ENCODE measurements at places on chromosomes 13 and 19. TPM values are rescaled to one million over a fixed set of nuclear protein-coding genes. Genes with fewer than 3 reads are reported as not detected.

RNF113B gene
- polyA plus RNA-seq: not detected

ZNF235 gene
- polyA plus RNA-seq: 3.6 TPM

KLK2 gene
- polyA plus RNA-seq: not detected

SIGLEC14 gene
- polyA plus RNA-seq: not detected

STOML3 gene
- not detected for polyA plus RNA-seq

SERPINE3 gene
- polyA plus RNA-seq: not detected

ZNF600 gene
- polyA plus RNA-seq: 3.6 TPM

ZNF121 gene
- 6.1 TPM for polyA plus RNA-seq

- DNase-seq: no peak
Measured at GRCh38 chr13:86383151-86383550, 583.9 kb upstream of the SLITRK6 start.

GRCh38 chr13:77915686-77916085 is 2.9 kb downstream of the EDNRB start:
- no peak for DNase-seq

- no peak for DNase-seq
Measured at GRCh38 chr19:55530996-55531395, 5.9 kb downstream of the SBK2 start.

DNA sequence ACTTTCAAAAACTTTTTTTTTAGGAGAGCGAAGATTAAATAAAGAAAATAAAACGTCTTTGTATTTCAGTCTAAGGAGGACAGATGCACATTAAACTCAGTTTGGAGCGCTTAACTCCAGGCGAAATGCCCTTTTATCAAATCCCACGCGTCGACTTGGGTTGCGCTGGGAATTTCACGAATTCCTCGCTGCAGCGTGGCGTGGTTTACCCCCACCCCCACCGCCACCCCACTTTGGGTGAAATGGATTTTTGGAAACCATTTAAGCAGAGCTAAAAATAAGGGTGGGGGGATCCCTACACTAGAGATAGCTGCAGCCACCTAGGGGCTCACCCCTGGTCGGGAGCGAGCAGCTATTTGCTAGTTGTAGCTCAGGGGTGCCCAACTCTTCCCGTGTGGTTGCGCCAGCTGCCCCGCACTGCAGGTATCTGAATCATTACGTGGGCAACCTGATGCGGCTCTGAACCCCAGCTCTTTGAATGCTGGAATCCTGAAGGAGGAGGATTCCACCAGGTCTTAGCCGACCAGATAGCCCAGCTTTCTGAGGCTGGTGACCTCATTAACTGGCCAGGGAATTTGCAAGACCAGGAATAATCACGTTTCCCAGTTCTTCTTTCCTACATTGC is 6.5 kb upstream of the TSHZ3 start:
- DNase-seq: no peak

- DNase-seq: no peak
Measured at GRCh38 chr13:28819735-28820098, 422 bp upstream of the MTUS2 start.

DNA sequence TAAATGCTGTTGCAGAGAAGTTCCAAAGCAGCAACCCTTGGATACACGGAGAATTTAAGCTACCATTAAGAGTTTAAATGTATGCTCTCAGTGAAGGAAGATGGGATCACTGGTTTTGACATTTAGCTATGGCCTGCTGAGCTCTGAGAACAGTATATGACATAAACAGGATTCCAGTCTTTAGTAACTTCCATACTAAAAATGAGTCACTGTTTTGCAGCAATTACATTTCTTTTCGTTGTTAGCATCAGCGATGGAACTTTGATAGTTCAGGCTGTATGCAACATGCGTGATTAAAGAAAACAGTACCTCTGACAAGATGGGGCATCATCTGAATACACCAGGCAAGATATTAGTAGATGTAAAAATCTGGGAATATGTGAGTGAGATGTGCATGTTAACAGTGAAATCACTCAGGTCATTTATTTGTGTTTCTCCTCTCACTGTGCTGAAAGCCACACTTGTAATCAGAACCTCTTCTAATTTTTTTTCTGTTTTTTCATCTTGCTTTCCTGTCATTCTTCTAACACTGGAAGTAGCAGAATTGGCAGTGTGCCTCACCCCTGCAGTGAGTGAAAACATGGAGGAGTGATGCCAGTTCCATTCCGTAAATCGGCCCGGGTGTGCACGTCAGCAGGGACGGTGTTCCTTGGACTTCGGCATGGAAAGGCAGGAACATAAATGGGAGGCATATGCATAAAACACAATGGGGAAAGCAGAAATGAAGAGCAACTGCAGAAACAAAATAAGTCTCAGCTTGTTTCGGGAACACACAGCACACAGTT is 361.5 kb downstream of the OXGR1 start:
- DNase-seq: no peak

DNA sequence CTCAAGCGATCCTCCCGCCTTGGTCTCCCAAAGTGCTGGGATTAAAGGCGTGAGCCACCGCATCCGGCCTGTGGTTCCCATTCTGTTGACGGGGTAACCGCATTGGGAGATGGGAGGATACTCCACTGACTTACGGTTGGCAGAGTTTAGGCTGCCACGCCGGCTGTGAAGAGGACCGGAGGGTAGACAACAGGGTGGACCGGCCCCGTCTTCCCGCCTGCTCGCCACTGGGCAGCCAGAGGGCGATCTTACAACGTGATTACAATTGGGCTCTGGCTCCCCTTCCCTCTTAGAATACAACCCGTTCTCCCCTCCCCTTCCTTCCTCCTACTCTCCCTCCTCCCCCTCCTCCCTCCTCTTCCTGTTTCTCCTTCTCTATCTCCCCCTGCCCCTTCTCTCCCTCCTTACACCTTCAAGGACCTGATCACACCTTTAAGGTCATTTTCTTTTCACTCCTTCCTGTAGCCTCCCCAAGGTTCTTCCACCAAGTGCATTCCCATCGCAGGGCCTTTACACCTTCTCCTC is 957 bp upstream of the CCDC194 start:
- no peak for DNase-seq

DNA sequence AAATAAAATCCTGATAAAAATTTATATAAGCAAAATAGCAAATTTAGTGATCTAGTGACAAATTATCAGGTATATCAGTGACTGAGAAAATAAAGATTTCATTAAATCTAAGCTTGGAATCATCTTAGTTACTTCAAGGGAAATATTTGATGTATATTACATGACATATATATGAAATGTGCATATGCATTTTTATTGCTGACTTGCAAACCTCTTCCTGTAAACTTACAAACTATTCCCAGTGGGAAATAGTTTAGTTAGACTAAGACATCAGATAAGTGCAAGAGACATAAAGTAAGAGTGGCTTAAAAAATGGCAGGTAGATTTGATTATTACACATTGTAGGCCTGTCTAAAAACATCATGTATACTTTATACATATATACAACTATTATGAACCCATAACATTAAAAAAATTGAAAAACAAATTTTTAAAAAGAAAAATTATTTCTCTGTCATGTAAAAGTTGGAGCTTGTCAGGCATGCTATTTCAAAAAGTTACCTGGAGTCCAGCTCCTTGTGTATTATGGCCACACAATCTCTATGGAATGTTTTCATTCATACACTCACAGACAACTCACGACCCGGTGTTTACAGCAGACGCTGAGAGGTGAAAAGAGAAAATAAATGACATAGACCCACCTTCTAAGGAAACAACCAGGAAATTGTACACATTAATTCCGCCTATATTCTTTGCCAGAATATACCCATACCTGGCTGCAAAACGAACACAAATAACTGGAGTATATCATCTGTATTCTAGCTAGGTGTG is 724.5 kb downstream of the SLITRK6 start:
- no peak for DNase-seq

GRCh38 chr13:101949681-101950080 is 452.2 kb downstream of the FGF14 start:
- DNase-seq: no peak

DNA sequence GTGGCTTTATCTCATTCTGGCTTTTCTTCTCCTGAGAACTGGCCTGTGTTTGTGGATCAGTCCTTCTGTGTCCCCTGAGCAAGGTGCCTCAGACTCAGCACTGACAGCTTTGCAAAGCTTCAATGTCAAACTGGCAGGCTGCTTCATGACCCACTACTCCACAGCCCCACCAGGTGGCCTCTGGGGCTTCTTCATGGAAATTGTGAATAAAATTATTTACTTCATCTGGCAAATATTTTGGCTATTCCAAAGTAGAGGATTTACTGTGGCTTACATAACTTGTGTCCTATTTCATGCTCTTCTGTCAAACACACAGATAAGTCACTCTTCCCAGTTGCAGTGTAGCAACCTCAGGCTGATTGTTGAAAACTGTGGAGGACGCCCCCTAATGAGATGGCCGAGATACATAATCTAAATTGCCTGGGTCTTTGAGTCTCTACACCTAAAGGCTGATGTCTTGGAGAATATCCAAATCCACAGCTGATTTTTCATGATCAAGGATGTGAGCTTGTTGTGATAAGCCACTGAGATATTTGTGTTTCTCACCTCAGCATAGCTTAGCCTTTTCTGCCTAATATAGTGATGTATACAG is 721.9 kb upstream of the SLC10A2 start:
- DNase-seq: no peak

DNA sequence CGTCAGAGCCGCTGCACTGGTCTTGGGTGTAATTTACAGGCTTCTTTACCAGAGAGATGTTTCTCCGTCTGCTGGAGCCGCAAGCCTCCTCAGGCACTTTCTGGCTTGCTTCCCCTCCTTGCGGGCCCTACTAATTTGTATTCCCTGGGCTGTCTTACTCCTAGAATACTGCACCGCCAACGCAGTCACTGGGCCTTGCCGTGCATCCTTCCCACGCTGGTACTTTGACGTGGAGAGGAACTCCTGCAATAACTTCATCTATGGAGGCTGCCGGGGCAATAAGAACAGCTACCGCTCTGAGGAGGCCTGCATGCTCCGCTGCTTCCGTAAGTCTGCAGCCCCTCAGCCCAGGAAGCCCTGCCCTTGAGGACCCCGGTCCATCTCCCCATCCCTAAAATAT is 14.1 kb upstream of the C19orf33 start:
- DNase-seq: no peak

DNA sequence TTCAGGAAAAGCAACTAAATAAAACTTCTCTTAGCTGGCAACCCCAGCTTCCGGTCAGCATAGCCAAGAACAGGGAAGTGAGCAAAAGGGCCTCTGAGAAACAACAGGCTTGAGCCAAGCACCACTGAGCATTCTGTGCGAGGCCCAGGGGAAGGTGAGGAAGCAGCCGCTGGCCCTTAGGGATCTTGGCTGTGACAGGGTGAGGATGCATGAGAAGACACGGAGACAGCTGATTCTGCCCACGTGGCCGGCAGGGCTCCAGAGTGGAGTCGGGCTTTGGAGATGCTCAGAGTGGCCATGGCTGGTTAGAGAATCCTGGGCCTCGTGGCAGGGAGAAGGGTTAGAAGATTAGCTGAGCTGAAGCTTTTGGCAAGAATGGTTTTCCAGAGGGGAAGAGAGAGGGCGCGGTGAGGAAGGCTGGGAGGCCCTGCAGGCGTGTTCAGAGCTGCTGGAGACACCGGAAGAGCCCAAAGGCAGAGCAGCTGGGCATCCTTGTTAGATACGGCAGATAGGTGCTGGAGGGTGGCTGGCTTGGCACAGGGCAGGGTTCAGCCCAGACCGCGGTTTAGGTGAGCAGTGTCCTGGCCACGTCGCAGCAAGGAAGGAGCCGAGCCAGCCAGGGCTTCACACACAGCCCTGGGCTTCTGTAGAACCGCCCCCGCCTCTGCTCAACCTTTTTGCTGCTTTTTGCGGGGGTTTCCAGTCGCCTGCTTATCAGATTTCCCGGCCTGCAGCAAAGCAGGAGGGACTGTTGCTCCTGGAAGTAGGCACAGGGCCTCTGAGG is 17.3 kb downstream of the UPF1 start:
- no peak for DNase-seq

- no peak for DNase-seq
Measured at GRCh38 chr19:3114811-3115210, 20.6 kb downstream of the GNA11 start.

DNA sequence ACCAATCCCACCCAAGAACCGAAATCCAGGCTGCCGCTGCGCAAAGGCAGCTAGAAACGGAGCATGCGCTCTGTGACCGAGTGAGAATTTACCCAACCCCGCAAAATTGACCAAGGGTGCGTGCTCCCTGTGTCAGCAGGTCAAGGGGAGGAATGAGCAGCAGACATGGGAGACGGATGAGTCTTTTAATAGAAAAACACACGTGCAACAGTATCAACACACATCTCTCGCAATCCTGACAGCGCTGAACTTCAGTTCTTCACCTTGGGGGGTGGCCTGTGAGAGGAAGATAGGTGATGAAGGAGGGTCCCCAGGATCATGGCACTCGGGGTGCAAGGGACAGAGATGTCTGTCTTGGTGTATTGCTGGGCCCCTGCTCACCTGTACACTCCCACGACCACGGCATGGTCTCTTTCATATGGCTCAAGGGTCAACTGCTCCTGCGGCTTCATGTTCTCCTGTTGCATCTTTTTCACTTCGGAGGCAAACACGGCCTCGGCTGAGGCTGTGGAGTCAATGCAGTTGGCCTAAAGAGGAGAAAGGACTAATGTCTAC is 402 bp upstream of the DYRK1B start:
- DNase-seq: no peak

- no peak for DNase-seq
Measured at GRCh38 chr13:29103065-29103800, 283.1 kb downstream of the MTUS2 start.

DNA sequence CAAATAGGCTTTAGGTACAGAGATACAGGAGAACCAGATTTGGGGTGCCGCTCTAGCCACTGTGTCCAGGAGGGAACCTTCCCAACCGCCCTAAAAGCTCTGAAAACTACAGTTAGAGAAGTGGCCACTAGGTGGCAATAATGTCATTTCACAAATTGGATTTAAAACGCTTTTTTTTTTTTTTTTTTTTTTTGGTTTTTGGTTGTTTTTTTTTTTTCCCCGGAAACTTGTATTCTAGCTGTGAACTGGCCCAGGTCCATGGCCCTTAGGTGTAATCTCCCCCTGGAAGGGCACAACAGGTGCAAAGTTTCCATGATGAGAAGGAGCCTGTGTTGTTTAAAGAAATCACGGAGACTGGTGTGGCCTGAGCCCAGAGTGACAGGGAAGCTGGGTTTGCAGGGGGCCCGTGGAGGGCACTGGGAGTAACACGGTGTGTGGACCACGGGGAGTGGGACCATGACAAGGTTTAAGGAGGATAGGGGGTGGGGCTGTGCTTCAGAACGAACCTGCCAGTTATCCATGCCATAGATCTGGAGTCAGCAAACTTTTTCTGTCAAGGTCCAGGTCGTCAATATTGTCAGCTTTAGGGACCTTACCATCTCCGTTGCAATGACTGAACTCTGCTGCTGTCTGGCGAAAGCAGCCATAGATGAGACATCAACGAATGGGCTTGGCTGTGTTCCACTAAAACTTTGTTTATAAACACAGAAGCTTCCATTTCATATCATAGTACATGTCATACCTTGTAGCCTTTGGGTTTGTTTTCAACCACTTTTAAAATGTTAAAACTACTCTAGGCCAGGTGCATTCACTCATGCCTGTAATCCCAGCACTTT is 10.1 kb downstream of the OR1I1 start:
- peak; percentile 39 for DNase-seq
